Liver (tissue), 10 donors: ENCODE measurements at places on chromosomes 6 and 20.

DNA sequence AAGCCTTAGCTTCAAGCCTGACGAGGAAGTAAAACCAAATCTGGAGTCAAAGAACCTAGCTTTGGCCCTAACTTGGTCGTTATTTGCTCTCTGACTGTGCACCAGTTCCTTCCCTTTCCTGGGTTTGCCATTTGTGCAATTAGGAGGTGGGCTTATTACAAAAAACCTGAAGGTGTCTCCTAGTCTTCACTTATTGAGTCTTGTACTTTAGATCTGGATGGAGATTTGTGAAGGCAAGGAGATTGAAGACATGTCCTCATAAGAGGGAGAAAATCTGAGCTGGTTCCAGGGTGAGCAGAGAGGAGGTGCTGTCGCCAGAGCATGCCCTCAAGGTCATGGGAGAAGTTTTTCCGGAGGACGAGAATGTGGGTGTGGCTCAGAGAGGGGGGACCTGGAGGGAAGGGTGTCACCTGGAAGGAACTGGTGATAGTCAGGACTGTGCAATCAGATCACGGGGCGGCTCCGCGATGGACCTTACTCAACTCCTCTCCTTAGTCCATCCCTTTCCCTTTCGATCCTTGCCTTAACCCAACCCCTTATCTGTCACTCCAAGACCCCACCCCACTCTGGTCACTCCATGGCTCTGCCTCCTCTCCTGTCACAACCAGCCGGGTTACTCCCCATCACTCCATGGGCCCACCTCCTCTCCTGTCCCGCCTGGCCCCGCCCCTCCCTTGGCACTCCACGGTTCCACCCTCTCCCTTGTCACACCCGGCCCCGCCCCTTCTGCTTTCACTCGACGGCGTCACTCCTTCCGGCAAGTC lies 588 bp upstream of the ACSS2 start:
- no peak for DNase-seq
- peak overlapping the region; percentile 96 for H3K27ac ChIP-seq
- no peaks in the 10 kb centered on the region for H3K36me3 ChIP-seq
- H3K4me3 ChIP-seq = peak overlapping the region; percentile 25
- peaks cover 4% of the 10 kb centered on the region for H3K4me1 ChIP-seq

- H3K36me3 ChIP-seq = peaks cover 5% of the 10 kb centered on the region
- DNase-seq = peak; percentile 62
- H3K27ac ChIP-seq = peak overlapping the region; percentile 92
- peaks cover 4% of the 10 kb centered on the region for H3K4me1 ChIP-seq
- no peaks in the 10 kb centered on the region for H3K27me3 ChIP-seq
- H3K4me3 ChIP-seq = peak overlapping the region; percentile 74
These were observed 765 bp upstream of the GMDS start for GRCh38 chr6:2245877-2246863.

DNA sequence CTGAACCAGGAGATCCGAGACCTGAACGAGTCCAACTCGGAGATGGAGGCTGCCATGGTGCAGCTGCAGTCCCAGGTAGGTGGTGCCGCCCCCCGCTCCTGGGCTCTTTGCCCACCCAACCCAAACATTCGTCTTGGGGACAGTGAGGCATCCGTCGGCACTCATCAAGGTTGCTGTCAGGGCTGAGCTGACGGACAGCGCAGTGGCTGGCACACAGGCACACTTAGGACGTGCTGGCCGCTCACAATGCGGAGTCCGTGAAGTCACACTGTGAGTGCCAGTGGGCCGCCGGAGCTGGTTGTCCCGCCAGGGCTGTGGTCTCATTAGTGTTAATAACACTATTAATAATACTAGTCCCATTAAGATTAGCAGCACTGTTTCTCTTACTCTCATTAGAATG lies 18.2 kb upstream of the PCMTD2 start:
- DNase-seq = no peak
- no peaks in the 10 kb centered on the region for H3K27me3 ChIP-seq
- no peak overlapping the region for H3K4me3 ChIP-seq
- H3K27ac ChIP-seq = peak overlapping the region; percentile 91

- H3K4me3 ChIP-seq = no peak overlapping the region
- no peak overlapping the region for H3K27ac ChIP-seq
- no peaks in the 10 kb centered on the region for H3K4me1 ChIP-seq
- H3K27me3 ChIP-seq = no peaks in the 10 kb centered on the region
- no peaks in the 10 kb centered on the region for H3K36me3 ChIP-seq
- DNase-seq = no peak
These were observed 312.3 kb downstream of the KIF16B start for GRCh38 chr20:16260911-16261310.

- no peaks in the 10 kb centered on the region for H3K27me3 ChIP-seq
- no peak overlapping the region for H3K27ac ChIP-seq
- H3K36me3 ChIP-seq = peaks cover 2% of the 10 kb centered on the region
- H3K4me3 ChIP-seq = no peak overlapping the region
These were observed 150.6 kb downstream of the NFATC2 start for GRCh38 chr20:51391926-51392325.
